ENCODE measurements at places on chromosomes 12 and 14. TPM values are rescaled to one million over a fixed set of nuclear protein-coding genes. Genes with fewer than 3 reads are reported as not detected.

GRCh38 chr12:6936636-6937480 lies 6.8 kb upstream of the RNU7-1 start:
- DNase-seq, result no peak

DNA sequence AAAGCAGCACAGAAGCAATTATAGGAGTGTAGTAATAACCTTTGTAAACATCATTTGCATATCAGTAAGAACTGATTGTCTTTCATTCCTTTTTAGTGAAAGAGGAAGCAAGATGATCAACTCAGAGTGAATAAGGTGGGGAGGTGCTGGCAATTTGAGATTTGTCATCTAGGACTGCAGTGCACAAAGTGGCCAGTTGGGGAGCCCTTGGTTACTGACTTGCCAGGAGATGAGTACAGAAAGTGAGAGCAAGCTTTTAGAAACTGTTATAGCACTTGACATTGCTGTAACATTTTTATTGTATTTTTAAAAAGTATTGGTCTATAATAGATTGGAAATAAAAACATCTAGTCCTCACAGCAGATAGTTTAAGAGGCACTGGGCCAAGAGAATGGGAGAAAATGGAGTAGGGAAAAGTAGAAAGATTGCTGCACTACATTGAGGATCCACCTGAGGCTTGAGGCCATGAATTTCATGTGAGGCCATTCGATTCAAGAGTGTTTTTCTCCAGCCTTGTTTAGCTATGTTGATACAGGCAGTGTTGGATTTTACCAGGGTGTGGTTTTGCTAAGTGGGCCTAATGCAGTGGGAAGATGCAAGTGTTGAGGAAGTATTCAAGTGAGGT lies 98.2 kb downstream of the SNAPC1 start:
- DNase-seq, result peak; percentile 72

GRCh38 chr12:19529951-19530636 lies 90.8 kb downstream of the AEBP2 start:
- DNase-seq, result no peak

PTPN21 gene
- total RNA-seq, result 58.6 TPM
